ENCODE measurements at places on chromosomes 7 and 10.

DNA sequence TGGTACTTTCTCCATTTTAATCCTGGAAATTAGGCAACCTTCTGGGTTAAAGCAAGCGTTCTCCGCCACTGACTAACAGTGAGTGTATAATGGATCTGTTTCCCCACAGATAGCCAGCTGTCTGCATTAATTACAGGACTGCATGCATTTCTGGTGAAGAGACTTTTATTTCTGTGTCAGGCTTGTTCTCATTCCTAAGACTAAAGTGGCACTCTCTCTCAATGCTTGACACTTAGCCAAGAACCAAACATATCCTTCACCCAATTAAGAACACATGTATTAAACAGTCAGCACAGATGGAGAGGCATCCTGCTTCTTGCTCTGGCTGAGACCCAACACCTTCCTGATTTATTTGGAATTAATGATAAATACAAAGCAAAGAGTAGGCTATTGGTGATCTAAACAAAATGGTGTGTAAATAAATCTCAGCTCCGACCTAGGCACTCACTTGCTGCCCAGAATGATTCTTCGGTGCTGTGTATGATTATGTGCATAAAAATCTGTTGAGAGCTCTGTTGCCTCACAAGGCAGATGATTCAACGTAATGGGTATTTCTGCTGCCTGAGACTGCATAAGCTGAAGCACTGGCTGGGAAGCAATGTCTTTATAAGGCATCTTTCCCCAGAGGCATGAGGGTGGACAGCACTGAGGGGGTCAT is 16.8 kb downstream of the CALU start:
- DNase-seq = no peak

- no peak for DNase-seq
Measured at GRCh38 chr10:130010653-130011052, 46.6 kb upstream of the EBF3 start.

DNA sequence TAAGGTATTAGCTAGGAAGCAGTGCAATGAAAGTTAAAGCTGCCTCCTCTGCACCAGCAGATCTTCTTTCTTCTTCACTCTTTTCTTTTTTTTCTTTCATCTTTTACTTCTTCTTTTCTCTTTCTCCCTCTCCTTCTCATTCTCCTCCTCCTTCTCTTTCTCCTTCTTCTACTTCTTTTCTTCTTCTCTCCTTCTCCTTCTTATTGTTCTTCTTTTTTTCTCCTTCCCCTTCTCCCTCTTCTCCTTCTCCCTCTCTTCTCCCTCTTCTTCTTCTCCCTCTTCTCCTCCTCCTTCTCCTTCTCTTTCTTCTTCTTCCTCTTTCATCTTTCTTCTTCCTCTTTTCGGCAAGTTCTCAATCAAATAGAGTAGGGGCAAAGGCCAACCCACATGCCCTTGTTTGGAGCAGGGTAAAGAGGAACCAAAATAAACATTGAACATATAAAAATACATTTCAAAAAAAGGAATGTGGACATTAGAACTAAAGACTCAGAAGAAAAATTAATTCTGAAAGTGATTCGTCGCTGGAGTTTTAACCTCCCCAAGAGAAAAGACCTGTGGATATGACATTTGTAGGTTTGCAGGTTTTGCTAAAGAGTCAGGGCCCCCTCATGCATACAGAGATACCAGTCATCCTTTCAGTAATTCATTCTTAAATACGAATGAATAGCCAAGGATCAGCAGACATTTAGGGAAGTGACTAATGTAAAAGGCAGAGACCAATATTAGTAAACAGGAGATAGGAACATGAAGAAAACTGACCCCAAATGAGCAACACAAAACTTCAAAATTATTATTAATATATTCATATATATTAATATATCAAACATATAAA is 93.0 kb upstream of the RSU1 start:
- DNase-seq = no peak

DNA sequence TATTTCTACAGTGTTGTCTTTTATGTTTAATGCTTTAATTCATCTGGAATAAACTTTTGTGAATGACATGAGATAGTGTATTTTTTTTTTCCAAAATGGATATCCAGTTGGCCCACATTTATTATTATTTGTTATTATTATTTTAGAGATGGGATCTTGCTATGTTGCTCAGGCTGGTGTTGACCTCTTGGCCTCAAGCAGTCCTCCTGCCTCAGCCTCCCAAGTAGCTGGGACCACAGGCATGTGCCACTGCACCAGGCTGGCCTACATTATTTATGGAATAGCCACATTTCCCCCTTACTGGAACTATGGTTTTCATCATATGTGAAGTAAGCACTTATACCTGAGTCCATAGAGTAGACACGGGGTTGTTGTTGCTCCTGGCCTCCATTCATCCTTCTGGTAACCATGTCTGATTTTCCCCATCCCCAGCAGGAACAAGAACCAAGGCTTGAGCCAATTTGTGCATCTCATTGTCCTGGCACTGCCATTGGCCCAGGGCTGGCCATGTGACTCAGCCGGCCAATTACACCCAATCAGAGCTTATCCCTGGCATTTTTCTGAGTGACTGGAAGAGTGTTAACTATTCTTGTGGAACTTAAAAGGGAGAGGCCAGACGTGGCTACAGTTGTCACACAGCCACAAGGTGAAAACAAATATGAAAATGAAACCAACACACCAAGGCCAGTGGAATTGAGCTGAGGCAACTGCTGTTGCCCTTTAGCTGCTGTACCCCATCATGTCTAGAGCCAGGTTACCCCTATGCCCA is 23.1 kb downstream of the PRF1 start:
- no peak for DNase-seq

- DNase-seq = no peak
Measured at GRCh38 chr7:108145401-108145800, 15.2 kb upstream of the LAMB4 start.

Measured in activated T-helper 1 cell treated with anti-CD3 and anti-CD28 coated beads, Interleukin-2, amount 50 U/mL, for 16 hours (primary cell).